Stimulated activated CD4-positive, alpha-beta T cell treated with anti-CD3 and anti-CD28 coated beads, Interleukin-12 subunit alpha, Interleukin-12 subunit beta, amount 100 ng/mL, for 48 hours (primary cell): ENCODE measurements at places on chromosomes 11 and 22.

- DNase-seq: no peak
Observed at GRCh38 chr11:107118025-107118720, 99.9 kb upstream of the GUCY1A2 start.

DNA sequence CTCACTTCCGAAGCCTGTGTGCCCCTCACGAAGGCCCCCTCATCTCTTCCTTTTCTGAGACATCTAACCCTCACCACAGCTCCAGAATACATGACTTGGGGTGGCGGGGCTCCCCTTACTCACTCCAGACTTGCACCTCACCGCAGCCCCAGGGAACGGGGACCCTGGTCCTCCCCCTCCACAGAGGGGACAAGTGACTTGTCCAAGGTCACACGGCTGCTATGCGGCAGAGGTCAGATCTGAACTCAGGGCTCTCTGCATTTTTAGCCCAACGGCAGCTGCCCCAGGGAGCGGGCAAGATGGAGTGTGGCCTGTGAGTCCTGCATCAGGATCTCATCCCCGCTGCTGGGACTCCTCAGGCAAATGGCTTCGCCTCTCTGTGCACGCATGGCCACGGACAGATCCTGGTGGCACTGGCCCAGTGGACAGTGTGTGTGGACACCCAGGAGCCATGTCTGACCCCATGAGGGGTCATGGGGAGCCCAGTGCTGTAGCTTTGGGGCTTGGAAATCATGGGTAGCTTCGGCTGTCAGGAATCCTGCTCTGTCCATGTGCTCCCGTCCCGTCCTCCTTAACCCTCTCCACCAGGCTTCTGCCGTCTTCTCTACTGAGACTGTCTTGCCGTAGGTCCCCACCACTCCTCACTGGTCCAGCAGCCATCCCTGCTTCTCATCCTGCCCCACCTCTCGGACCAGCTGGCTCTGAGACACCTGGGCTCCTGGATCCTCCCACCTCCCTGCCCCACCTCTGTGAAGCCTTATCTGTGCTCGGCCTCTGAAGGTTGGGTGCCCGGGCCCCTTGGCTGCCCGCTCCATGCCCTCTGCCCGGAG, 48.0 kb upstream of the CARS1 start:
- no peak for DNase-seq

DNA sequence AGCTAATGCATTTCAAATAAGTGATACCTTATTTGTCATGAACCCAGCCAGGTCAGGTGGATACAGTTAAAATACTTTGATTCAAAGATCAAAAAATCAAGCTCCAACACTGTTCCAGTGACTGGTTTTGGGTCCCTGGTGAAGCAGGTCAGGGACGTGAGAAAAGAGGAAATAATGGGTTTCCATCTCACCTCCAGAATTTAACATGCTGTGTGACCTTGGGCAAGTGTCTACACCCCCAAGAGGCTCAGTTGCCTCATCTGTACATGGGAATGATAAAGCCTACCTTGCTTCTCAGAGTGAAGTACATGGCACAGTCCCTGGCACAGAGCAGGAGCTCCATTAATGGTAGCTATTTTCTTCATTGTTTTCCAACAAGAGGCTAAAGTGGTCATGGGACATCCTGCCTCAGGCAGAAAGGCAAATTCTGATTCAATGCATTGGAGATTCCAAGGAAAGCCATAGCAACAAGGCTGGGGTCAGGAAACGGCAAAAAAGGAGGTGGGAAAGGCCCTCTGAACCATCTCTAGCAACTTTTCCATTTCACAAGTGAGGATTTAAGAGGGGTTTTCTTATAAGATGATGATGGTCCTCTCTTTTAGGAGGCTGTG, 108.5 kb downstream of the CSNK2A3 start:
- DNase-seq: no peak

- no peak for DNase-seq
Observed at GRCh38 chr22:46465793-46466192, 71.6 kb downstream of the CELSR1 start.

- DNase-seq: no peak
Observed at GRCh38 chr11:8693555-8693954, 11.0 kb downstream of the RPL27A start.

- no peak for DNase-seq
Observed at GRCh38 chr11:35173011-35173511, 34.1 kb downstream of the CD44 start.

DNA sequence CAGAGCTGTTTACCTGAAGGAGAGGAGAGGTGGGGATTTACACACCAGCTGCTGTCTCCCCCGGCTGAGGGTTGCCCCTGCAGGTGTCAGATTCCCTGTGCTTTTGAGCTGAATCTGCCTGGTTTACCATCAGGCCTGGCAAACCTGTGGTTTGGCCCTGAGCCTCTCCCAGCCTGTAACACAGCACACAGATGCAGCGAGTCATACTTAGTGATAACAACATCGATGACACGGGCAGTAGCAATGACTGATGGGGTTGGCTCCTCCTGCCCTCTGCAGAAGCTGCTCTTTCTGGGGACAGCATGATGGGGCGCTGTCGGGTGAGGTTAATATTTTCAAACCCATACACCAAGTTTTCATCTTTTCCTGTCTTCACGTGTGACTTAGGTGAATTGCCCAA, 380.0 kb upstream of the B3GAT1 start:
- DNase-seq: no peak

GRCh38 chr22:43993072-43993760, 30.9 kb upstream of the PARVB start:
- peak; percentile 50 for DNase-seq

DNA sequence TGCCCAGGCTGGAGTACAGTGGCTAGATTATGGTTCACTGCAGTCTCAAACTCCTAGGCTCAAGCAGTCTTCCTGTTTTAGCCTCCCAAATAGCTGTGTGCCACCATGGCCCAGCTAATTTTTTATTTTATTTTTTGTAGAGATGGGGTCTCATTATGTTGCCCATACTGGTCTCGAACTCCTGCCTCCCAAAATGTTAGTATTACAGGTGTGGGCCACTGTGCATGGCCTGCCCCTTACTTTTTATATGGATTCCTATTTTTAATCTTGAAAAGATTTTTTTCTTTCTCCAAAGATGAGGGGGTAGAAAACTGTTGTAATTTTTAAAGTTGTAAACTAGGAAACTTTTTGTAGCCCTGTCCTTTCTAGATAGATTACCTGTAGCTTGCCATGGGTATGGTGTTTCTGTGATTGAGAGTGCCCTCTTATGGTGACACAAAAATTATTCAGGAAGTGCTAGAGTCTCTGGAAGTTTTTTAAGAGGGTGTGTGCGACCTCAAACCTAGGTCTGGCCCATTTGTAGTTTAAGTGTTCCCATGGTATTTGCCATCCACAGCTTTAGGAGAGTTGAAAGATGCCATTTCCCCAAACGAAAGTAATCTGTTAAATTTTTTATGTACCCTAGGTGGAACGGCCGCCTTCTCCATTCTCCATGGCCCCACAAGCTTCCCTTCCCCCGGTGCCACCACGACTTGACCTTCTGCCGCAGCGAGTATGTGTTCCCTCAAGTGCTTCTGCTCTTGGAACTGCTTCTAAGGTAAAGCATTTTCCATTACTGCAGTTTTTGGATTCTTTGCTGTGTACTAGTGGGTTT, 32.4 kb downstream of the MCAM start:
- DNase-seq: no peak

- DNase-seq: no peak
Observed at GRCh38 chr11:94211261-94211830, 82.7 kb downstream of the PANX1 start.

DNA sequence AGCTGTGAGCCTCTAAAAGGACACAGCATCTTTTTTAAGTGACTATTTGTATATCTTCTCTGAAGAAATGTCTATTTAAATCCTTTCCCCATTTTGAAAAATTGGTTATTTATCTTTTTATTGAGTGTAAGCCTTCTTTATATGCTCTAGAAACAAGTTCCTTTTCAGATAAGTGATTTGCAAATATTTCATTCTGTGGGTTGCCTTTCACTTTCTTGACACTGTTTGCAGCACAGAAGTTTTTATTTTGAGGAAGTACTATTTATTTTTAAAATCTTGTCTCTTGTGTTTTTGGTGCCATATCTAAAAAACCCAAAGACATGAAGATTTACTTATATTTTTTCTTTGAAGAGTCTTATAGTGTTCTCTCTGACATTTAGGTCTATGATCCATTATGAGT, 40.1 kb upstream of the LYVE1 start:
- DNase-seq: no peak

- DNase-seq: no peak
Observed at GRCh38 chr22:43957871-43958270, 2.6 kb downstream of the SAMM50 start.

GRCh38 chr11:70073871-70074371, 4.2 kb upstream of the ANO1 start:
- no peak for DNase-seq

- DNase-seq: no peak
Observed at GRCh38 chr11:89416961-89417360, 74.2 kb downstream of the NOX4 start.

GRCh38 chr11:37643968-37644367, 1045.9 kb upstream of the RAG2 start:
- DNase-seq: no peak

DNA sequence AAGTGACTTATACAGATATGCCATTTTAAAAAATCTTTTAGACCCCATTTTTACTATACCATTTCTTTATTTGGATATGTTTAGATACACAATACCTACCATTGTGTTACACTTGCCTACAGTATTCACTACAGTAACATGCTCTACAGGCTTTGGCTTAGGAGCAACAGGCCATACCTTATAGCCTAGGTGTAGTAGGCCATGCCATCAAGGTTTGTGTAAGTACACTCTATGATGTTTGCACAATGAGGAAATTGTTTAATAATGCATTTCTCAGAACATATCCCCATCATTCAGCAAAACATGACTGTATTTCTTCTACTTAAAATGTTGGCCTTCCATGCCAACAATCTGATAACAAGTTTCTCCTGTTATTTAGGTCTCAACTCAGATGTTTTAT, 1559.5 kb upstream of the TENM4 start:
- DNase-seq: no peak

- no peak for DNase-seq
Observed at GRCh38 chr22:29330753-29331152, 15.3 kb upstream of the RASL10A start.

DNA sequence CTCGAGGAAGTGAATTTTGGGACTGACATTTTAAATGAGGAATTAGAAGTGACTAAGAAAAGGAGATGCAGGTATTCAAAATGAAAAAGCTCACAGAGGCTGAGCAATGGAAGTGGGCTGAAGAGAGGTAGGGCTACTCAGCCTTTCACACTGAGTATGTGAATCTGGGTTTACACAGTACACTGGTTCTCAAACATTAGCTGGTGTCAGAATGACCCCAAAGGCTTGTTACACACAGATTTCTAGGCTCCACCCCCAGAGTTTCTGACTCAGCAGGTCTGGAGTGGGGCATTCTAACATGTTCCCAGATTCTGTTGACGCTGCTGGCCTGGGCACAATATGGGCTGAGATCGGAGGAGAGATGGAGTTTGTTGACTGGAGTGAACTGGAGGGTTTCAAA, 32.8 kb downstream of the CADM1 start:
- DNase-seq: no peak

GRCh38 chr11:66287889-66288670, 863 bp downstream of the YIF1A start:
- DNase-seq: no peak

DNA sequence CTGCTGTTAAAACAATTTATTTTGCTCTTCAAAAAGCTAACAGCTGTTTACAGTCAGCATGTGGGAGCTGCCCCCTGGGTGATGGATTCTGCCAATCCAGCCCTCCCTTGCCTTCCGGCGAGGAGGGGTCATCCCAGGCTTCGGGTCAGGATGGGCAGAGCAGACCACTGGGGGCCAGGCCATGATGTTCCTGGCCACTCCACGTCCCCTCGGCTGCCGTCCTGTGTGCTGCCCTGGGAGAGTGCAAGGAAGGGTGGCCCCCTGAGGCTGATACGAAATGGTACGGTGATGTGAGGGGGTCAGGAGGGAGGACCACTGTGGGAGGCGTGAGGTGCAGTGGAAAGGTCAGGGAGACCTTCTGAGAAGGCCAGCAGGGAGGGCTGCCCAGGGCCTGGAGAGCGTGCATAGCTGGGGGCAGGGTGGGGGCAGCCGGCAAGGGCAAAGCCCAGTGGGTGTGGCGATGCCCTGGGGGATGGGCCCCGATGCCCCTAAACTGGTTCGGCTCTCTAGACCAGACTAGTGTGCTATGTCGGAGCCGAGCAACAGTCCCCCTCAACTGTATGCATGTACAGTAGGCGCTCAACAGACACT, 41.3 kb downstream of the RTN4R start:
- no peak for DNase-seq

- no peak for DNase-seq
Observed at GRCh38 chr11:106961518-106961917, 56.8 kb downstream of the GUCY1A2 start.

- no peak for DNase-seq
Observed at GRCh38 chr11:18540207-18541009, 13.7 kb upstream of the TSG101 start.

GRCh38 chr22:19665784-19666672, 48.3 kb upstream of the SEPTIN5 start:
- no peak for DNase-seq

DNA sequence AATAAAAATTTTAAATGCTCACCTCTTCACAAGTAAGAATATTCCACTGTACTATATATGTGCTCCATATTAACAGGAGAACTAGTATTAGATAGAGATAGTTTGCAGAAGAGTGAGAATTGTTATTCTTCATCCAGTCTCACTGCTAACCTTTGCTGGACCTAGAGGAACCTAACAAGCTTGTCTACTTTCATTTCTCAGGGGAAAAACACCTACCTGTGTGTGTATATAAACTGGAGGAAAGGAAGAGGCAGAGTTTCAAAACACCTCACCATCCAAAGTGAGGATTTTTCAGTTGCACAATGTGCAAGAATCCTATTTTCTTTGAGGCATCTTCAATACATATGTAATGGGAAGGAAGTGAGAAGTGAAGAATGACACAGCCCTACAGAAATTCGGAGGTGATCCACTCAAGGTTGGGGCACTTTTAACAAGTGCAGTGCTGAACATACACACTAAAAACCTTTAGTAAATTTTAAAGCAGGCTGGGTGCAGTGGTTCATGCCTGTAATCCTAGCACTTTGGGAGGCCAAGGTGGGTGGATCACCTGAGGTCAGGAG, 52.4 kb downstream of the SYTL2 start:
- DNase-seq: no peak

GRCh38 chr11:47061429-47062178, 115.1 kb downstream of the ARFGAP2 start:
- no peak for DNase-seq

- DNase-seq: no peak
Observed at GRCh38 chr11:27239305-27239942, 123.6 kb downstream of the CCDC34 start.
